ENCODE measurements at places on chromosomes 4 and X.

- no peak for DNase-seq
Measured at GRCh38 chr4:157819693-157820464, 352.9 kb downstream of the GASK1B start.

GRCh38 chr4:172998527-172999469, 169.8 kb upstream of the GALNT7 start:
- DNase-seq: no peak

DNA sequence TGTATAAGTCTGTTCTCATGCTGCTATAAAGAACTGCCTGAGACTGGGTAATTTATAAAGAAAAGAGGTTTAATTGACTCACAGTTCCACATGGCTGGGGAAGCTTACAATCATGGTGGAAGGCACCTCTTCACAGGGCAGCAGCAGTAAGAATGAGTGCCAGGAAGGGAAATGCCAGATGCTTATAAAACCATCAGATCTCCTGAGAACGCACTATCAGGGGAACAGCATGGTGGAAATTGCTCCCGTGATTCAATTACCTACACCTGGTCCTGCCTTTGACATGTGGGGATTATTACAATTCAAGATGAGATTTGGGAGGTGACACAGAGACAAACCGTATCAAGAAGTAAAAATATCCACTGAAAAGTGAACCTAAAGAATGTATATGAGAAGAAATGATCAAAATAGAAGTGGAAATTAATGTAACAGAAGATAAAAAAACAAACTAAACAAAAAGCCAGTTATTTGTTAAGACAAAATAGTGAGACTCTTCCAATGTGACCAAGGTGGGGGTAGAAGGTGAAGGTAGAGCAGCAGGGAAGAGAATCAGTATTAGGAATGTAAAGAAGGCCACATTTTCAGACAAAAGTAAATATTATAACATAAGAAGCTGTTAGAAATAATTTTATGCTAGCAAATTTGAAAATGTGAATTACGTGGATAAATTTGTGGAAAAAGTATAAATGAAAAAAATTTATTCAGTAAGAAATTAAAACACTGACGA, 372.9 kb downstream of the NKX6-1 start:
- no peak for DNase-seq

DNA sequence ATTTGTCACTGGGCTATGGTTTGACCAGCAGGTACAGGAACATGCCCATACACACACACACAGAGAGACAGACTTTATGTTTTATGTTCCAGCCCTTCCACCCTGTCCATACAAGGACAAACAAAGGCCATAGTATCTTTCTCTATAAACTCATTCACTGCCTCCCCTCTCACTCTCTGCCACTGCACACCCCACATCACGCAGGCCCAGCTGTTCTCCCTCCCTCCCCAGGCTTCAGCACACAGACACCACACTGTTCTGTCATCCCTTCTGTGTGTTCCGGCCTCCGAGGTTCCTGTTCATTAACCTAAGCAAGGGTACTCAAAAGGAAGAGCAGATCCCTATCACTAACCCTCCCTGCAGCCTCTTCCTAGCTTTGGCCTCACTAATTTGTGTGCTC, 17.8 kb downstream of the LAS1L start:
- no peak for DNase-seq

DNA sequence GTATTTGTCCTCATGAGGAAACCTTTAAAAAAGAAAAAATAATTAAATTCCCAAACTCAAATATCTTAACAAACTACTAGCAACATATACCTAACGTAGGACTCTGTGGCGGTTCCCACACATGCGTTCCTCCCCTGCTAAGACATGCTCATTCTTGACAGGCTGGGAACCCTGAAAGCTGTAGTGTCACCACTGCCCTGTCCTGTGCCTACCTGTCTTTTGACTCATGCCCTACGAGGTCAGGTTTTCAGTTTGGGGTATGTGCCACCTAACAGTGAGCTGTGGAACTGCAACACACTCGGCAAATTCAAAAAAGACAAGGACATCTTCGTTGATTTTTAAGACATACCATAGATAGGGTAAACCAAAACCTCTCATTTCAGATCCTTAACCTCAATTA, 17.8 kb downstream of the IDS start:
- no peak for DNase-seq

DNA sequence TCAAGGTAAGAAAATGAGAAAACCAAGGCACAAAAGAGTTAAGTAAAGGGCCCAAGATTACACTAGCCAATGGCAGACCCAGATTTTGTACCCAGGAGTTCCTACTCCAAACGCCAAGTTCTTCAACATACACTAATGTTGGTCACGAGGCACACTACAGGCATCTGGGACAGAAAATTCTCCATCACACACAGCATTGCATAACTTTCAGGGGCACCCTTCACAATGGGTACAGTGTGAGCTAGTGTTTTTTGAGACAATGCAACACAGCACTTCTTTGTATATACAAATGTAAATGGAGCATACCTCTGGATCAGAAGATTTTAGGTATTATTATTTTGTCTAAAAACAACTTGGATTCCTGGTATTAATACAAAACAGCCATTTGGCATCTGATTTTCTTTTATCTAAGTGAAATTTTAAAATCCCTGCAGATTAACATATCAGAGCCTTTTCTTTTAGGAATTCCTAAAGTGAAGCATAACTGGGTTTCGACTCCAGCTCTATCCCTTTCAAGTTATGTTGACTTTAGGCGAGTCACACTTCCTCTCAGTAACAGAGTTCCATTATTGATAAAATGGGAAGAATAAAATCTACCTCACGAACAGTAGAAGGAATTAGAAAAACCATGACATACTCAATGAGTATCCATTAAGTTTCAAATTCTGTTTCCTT, 41.1 kb downstream of the ADGRA3 start:
- no peak for DNase-seq

GRCh38 chr4:125338814-125339213, 24.1 kb downstream of the FAT4 start:
- DNase-seq: no peak

DNA sequence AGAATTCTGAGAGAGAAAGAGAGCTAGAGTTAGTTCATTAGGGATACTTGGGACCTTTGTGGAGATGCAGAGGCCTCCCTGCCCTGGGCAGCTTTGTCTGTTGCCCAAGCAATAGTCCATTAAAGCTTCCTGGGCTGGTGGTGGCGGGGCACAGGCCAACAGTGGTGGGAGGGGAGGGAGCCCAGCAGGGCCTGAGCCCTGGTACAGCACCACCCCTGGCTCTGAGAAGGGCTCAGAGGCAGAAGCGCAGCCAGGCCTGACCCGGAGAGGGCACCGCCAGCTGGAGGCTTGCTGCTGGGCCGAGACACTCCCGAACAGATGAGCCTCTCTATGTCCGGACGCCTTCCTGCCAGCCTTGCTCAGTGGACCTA, 65.3 kb downstream of the EFNB1 start:
- DNase-seq: no peak

- no peak for DNase-seq
Measured at GRCh38 chrX:50403903-50404302, 66.7 kb downstream of the DGKK start.

GRCh38 chrX:2243913-2244460, 256.8 kb downstream of the DHRSX start:
- DNase-seq: no peak

GRCh38 chrX:10043386-10043785, 76.2 kb downstream of the CLDN34 start:
- DNase-seq: no peak

- DNase-seq: no peak
Measured at GRCh38 chr4:1862055-1862911, 6.3 kb upstream of the LETM1 start.

GRCh38 chrX:50635817-50636365, 165.3 kb upstream of the DGKK start:
- DNase-seq: no peak

- DNase-seq: no peak
Measured at GRCh38 chr4:15186149-15186548, 183.9 kb downstream of the CPEB2 start.

GRCh38 chrX:151680805-151681204, 14.5 kb upstream of the PRRG3 start:
- peak; percentile 5 for DNase-seq

DNA sequence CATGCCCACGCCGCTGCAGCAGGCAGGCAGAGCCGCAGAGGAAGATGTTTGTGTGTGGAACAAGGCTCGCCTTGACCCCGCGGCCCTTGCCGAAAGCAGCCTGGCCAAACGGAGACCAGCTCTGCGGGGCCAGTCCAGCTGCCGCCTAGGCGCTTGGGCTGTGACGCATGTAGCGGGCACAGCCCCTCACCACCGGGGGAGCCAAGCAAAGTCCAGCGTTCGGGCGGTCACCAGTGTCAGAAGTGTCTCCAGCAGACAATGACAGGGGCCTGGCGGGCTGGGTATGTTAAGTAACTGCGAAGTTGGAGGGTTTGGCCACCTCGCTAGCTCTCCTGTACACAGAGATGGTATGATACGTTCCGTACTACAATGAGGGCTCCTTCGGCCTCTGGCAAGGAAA, 1.3 kb downstream of the AMER1 start:
- DNase-seq: no peak

GRCh38 chrX:74351760-74352159, 47.8 kb downstream of the ZCCHC13 start:
- no peak for DNase-seq

GRCh38 chrX:21167494-21167893, 206.7 kb upstream of the CNKSR2 start:
- DNase-seq: no peak

GRCh38 chr4:125515016-125515415, 200.3 kb downstream of the FAT4 start:
- no peak for DNase-seq

- no peak for DNase-seq
Measured at GRCh38 chrX:15747626-15748173, 9.6 kb downstream of the CA5B start.

- no peak for DNase-seq
Measured at GRCh38 chrX:108165383-108166111, 74.0 kb downstream of the ATG4A start.

GRCh38 chrX:149313871-149314371, 191.2 kb downstream of the IDS start:
- no peak for DNase-seq

GRCh38 chrX:31706466-31706865, 634.6 kb upstream of the FTHL17 start:
- DNase-seq: no peak

DNA sequence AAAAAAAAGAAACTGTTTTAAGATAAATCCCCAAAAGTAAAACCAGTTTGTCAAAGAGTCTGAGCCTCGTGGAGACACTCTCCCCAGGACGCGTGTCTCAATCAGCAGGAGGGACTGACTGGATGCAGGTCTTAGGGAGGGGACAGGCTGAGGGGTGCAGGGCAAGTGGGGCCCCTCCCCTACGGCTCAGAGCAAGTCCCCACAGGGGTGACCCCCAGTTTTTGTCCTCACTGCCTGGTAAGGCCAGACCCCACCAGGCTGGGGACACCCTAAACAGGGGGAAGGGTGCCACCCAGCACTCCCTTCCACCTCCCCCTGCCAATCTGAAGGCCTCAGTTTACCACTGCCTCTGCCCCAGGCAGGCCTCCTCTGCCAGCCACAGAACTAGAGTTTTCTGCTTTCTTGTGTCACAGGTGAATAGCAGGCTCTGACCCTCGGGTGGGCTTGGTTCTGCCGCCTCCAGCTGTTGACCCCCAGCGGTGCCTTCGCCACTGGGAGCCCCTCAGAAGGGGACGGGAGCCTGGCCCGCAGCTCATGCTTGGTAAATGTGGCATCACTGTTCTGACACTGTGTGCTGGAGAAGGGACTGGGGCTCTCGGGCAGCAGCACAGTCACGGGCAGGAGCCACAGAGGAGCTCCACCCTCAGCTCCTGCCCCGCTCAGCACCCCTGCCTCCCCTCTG, 69.8 kb upstream of the MXD4 start:
- DNase-seq: no peak

GRCh38 chr4:150439451-150439933, 142.5 kb upstream of the MAB21L2 start:
- DNase-seq: no peak

- no peak for DNase-seq
Measured at GRCh38 chrX:46770000-46770816, 11.3 kb upstream of the SLC9A7 start.

- no peak for DNase-seq
Measured at GRCh38 chr4:15348236-15348635, 79.6 kb upstream of the C1QTNF7 start.

DNA sequence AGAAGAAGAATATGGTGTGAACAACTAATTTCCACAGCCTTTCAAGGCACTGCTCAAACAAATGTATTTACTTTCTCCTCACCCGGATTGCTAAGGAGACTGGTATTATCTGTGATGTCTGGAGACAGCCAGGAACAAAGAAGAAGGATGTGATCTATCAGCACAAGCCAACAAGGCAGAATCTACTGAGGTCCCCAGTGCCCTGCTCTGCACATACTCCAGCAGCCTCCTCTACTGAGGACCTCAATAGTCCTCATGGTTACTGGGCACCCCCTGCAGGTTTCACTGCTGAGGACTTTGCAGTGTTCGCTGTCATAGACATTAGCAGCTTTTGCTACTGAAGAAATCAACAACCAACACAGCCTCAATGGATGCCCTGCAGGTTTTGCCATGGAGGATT, 930.1 kb downstream of the ADGRL3 start:
- DNase-seq: no peak

GRCh38 chrX:41085878-41086626, 807 bp downstream of the USP9X start:
- DNase-seq: no peak

GRCh38 chrX:723781-724180, 93.2 kb downstream of the SHOX start:
- DNase-seq: no peak

- no peak for DNase-seq
Measured at GRCh38 chr4:107711831-107712230, 8.2 kb downstream of the PAPSS1 start.

DNA sequence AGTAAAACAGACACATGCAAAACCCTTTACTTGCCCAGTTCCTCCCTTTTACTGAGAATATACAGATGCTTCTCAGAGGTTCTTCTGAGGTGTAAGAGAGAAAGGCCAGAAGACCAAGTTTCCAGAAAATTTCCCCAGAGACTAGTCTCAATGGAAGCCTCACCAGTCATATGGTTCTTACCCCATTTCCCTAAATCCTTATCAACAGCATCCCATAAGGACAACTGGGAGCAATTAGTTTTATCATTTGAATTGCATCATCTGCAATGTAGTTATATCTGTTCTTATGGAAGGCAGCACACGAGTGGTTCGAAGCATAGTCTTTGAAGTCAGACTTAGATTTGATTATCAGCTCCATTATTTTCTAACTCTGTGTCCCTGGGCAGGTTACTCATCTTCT, 203.6 kb upstream of the PPARGC1A start:
- DNase-seq: no peak

All from central memory CD4-positive, alpha-beta T cell (primary cell).